ENCODE measurements at places on chromosomes 11 and 22.

DNA sequence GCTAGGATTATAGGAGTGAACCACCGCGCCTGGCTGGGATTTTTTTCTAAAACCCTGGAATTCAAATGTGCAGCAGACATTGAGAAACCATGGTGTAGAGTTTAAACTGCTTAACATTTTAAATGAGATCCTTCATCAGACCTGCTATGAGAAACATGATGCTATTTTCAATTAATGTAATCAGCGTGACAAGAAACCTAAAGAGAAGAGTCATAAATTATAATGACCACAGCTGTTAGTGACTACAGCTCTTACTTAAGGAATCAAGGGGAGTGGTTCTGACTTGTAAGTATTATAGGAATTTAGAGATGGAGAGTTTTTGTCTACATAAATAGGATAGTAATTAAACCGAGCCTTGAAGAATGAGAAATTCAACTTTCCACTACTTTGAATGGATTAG lies 170.6 kb downstream of the BARX2 start:
- no peak for DNase-seq

DNA sequence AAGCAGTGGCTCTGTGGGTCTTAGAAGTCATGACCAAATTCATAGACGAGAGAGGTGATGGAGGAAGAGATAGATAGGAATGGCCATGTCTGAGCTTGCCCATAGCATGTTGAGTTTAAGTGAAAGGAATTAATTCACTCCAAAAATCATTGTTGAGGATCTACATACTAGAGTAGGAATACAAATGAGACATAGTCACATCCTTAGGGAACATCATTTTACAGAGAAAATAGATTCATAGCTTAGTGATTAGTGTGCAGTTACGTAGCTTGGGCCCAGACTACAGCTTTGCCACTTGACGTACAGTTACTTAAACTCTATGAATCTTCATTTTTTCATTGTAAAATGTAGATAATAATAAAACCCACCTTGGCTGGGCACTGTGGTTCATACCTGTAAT lies 21.4 kb upstream of the BMAL1 start:
- DNase-seq: no peak

DNA sequence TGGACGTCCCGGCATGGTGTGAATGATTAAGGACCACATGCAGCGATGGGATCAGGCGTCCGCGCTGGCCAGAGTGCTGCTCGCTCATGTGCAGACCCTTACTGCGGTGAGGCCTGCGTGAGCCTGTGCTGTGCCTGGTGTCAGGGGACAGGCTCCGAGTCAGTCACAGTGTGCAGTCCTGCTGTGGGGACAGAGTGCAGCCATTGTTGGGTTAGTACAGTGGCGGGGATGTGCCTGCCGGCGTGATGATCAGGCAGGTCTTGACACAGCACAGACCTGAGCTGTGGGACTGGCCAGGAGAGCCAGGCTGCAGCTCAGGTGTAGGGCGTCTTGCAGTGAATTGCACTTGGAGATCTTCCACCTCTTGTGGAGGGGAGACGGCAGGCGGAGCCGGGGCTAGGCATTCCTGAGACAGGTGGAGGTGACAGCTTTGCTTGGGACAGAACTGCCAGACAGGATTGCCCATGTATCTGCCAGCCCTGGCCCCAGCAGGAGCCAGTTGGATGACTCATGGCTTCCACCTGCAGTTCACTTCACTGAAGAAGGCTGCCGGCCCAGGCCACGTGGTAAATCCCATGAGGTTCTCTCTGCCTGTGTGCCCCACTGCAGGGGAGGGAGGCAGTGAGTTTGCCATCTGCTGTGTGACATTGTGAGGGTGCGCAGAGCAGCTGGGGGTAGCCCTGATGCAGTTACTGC lies 17.3 kb downstream of the TRMU start:
- DNase-seq: no peak

DNA sequence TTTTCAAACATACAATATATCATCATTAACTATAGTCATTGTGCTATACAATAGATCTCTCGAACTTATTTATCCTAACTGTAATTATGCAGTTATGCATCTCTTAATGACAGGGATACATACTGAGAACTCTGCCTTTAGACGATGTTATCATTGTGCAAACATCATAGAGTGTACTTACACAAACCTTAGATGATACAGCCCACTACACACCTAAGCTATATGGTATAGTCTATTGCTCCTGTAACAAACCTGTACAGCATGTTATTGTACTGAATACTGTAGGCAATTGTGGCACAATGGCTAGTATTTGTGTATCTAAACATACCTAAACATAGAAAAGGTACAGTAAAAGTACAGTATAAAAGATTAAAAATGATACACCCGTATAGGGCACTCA lies 27.4 kb upstream of the NRGN start:
- DNase-seq: no peak

GRCh38 chr22:19680911-19681862 lies 33.1 kb upstream of the SEPTIN5 start:
- no peak for DNase-seq

- DNase-seq: no peak
Observed at GRCh38 chr11:134266841-134267251, 9.3 kb upstream of the GLB1L3 start.

DNA sequence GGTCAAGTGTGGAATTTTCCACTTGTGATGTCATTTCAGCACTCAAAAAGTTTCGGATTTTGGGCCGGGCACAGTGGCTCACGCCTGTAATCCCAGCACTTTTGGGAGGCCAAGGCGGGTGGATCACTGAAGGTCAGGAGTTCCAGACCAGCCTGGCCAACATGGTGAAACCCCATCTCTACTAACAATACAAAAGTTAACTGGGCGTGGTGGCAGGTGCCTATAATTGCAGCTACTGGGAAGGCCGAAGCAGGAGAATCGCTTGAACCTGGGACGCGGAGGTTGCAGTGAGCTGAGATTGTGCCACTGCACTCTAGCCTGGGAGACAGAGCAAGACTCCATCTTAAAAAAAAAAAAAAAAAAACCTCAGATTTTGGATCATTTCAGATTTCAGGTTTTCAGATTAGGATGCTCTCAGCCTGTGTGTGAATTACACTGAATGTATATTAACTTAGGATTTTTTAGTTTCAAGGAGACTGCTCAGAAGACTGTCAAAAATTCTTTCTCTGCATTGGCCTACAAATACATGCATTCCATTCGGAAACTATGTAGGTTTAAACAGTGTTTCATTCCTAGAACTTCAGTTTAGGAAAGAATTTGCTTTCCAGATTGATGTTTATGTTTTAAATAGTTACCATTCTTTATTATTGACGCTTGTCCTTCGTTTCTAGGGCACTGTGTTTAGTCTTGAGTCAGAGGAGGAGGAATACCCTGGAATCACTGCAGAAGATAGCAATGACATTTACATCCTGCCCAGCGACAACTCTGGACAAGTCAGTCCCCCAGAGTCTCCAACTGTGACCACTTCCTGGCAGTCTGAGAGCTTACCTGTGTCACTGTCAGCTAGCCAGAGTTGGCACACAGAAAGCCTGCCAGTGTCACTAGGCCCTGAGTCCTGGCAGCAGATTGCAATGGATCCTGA lies 48.0 kb downstream of the BID start:
- no peak for DNase-seq

DNA sequence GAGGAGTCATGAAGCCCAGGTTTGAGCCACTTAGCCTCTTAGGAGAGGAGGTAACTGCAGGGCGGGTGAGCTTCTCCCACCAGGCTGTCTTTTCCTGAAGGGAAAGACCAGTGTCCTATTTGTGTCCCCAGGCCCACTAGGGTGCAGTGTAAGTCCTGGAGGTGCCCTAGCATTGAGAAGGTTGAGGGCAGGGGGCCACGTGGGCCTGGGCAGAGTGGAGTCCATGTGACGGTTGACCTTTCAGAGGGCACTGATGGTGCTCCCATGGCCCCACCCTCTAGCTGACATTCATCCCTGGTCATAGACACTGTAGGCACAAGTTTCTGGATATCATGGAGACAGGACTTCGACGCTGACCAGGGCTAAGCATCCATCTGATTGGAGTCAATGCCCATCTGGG lies 44.1 kb upstream of the TP53I11 start:
- no peak for DNase-seq

- no peak for DNase-seq
Observed at GRCh38 chr11:111729831-111730311, 36.3 kb downstream of the PPP2R1B start.

DNA sequence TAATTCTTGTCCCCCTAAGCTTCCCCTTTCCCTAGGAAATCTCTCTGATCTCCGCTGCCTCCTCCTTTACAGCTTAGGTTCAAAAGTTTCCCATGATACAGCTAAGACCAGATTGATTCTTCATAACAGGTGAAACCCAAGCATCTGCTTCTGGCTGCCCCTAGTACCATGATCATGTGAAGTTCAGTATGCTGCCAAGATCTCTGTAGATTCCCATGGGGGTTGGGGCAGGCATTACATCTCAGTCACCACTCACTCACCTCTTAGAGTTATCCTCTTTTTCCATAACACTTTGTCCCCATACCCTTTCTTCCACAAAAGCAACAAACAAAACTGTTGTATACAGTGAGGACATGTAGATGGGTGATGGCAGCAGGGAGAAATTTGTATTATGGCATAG lies 44.0 kb downstream of the RRP8 start:
- DNase-seq: no peak

DNA sequence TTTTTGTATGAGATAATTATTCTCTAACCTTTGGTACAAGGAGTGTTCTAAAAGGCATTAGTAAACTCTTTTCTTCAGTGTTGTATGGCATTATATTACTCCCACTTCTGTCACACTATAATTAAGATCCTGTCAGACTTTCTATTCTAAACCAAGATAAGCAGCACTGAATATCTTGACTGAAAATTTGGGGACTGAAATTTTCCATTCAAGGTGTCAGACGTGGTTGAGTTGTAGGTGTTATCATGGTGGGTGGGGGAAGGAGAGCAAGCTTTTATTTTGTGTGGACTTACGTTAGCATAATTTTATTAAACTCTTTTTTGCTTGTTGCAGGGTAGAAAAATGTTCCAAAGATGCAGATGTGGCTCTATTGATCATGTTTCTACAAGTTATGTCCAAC lies 22.9 kb downstream of the MUC15 start:
- DNase-seq: no peak

DNA sequence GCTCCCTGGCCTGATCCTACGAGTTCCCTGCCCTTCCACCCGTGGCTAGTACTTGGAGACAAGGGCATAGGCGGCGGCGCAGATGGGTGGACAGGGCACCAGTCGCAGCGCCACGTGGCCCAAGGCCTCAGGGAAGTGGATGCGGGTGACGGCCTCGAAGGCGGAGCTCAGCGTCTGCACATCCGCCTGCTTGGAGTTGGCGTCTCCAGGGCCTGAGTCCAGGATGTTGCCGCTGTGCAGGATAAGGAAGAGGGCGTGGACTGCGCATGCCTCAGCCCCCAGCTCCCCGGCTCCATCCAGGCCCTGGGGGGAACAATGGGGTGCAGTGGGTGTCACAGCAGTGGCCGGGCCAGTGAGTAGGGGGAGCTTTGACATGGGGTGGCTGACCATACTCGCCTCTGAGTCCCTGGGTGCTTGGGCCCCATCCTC lies 6.6 kb downstream of the PITPNM1 start:
- DNase-seq: no peak

- DNase-seq: no peak
Observed at GRCh38 chr11:95595541-95595940, 194.0 kb downstream of the FAM76B start.

DNA sequence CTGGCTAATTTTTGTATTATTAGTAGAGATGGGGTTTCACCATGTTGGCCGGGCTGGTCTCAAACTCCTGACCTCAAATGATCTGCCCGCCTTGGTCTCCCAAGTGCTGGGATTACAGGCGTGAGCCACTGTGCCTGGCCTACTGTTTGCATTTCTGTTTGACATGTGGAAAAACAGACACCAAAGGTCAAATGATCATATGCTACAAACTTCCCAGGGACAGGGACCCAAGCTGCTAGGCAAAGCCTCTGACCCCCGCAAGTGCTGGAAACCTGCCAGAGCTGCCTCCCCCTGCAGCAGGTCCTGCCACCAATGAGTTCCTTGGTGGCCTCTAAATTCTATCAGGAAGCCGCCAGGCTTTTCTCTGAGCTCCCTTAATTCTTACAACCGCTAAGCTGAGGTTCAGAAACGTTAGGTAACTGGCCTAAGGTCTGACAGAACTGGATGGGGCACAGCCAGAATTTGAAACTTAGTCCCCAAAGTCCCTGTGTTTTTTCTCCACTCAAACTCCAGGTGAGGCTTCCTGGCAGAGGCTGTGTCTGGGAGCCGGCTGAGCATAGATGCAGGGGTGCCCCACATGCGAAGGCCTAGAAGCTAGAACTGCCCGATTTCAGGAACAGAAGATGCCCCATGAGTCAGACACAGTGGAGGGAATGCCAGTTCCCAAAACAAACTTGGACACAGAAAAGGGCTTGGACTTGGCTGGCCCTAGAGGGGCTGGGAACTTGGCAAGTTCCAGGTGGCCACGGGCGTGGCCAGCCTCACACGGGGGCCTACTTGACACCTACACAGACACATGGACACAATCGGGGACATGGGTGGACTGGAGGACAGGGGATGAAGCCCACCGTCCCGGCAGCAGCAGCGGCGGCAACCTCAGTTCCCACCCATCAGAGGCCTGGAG lies 7.4 kb downstream of the CSNK1E start:
- no peak for DNase-seq

- no peak for DNase-seq
Observed at GRCh38 chr11:114171257-114172054, 111.9 kb downstream of the ZBTB16 start.

- no peak for DNase-seq
Observed at GRCh38 chr11:73157101-73158010, 15.2 kb upstream of the FCHSD2 start.

GRCh38 chr11:86761978-86762377 lies 38.4 kb upstream of the PRSS23 start:
- DNase-seq: no peak

DNA sequence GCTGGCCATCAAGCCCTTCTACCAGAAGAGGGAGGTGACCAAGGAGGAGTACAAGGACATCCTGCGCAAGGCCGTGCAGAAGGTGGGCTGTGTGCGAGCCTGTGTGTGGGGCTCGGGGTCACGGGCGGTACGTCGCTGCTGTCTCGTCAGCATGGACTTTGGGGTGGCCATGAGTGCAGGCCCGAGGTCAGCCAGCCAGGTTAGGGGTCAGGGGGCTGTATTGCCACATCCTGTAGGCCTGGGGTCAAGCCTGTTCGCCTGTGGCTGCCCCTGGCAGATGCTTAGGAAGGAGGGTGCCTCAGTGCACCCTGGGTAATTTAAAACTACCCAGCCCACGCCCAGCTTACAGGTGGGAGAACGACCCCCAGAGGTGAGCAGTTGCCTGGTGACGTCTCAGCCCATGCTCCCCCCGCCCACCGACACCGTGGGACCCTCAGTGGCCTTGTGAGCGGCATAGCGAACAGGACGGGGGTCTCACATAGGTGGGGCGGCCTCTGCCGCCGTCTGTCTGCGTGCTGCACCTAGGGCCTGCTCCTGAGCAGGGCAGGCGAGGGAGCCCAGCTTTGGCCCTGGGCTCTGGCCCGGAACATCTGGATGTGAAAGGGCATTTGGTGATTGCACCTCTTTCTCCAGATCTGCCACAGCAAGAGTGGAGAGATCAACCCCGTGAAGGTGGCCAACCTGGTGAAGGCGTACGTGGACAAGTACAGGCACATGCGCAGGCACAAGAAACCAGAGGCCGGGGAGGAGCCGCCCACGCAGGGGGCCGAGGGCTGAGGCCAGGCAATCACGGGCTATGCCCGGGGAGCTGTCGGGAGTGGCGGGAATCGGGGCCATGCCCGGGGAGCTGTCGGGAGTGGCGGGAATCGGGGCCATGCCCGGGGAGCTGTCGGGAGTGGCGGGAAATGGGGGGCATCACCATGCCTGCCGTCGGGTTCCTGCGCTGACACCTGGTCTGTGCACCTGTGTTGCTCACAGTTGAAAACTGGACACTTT lies 4.5 kb downstream of the IRF7 start:
- no peak for DNase-seq

GRCh38 chr11:44580701-44581100 lies 15.2 kb downstream of the CD82 start:
- no peak for DNase-seq

Data from posterior cingulate gyrus (tissue), 11 donors.